Stimulated activated CD4-positive, alpha-beta T cell treated with anti-CD3 and anti-CD28 coated beads, Interleukin-15, amount 100 ng/mL, for 24 hours (primary cell): ENCODE measurements at places on chromosomes 5 and 9.
A peak's percentile ranks its signal among the peaks of the same experiment; 100 is the strongest.

- DNase-seq: no peak
These were observed 136.9 kb upstream of the ANKH start for GRCh38 chr5:15008476-15008875.

DNA sequence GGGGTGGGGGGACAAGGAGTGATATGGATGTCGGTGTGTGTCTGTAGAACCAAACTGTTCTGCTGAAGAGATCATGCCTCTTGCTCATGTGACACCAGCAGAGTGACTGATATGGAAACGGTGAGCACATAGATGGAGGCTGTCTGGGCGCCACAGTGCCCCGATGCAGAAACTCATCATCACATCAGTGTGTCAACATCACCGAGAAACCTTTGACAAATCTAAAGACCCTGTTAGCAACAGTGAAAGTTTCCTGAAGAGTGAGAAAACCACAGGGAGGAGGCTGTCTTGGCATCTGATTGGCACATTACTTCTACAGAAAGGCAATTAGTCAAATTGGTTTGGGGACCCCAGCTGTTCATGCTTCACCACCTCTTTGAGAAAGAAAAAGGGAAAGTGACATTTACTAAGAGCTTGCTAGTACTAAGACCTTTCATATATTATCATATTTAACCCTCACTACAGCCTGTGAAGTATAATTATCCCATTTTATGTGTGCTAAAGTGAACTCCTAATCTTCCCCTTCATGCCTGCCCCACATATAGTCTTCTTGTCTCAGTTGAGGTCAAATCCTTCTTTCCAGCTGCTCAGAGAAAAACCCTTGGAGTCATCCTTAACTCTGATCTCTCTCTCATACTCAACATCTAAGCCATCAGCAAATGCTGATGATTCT, 25.6 kb downstream of the CSF2 start:
- peak; percentile 85 for DNase-seq

GRCh38 chr9:21750021-21750735, 52.3 kb upstream of the MTAP start:
- DNase-seq: no peak

- DNase-seq: peak; percentile 68
These were observed at the start of gene UAP1L1 for GRCh38 chr9:137077010-137077747. UAP1L1 (plus strand) TSS chr9:137077517; CDS start chr9:137077533, 16 bp downstream.

DNA sequence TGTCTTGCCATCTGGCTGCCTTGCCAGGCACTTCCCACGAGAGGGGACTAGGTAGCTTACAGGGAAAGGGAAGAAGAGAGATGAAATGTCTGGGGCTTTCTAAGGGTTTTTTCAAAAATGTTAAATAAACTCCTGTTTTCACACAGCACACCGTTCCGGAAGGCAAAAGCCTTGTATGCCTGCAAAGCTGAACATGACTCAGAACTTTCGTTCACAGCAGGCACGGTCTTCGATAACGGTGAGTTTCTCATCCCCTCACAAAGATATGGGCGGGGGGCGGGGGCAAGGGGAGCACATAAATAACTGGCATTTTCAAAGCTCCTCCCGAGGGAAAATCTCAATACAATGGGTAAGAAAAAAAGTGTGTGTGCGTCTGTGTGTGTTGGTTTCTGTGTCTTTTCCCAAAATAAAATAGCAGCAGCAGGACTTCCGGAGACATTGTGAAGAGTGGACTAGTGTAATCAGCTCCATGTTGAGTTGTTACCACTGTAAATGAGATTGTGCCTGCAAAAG, 189.6 kb downstream of the NR3C1 start:
- peak; percentile 29 for DNase-seq

GRCh38 chr5:127970081-127970480, 113.5 kb upstream of the SLC12A2 start:
- no peak for DNase-seq

DNA sequence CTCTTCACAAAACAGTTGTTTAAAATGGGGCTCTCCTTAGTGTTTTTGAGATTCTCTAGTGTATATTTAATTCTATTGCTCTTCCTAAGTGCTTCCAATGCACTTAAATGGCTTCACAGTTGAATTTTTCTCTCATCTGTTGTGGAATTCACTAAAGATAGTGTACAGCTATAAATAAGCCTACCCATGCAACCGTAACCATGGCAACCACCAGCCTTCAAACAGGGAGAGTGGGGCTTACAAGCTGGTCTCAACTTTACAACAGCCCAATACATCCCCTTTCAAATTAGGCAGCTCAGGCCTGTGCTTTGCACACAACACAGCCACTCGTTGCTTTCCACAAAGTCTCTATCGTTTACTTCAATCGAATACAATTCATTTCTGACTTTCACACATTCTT, 144.0 kb upstream of the PLPPR1 start:
- no peak for DNase-seq

DNA sequence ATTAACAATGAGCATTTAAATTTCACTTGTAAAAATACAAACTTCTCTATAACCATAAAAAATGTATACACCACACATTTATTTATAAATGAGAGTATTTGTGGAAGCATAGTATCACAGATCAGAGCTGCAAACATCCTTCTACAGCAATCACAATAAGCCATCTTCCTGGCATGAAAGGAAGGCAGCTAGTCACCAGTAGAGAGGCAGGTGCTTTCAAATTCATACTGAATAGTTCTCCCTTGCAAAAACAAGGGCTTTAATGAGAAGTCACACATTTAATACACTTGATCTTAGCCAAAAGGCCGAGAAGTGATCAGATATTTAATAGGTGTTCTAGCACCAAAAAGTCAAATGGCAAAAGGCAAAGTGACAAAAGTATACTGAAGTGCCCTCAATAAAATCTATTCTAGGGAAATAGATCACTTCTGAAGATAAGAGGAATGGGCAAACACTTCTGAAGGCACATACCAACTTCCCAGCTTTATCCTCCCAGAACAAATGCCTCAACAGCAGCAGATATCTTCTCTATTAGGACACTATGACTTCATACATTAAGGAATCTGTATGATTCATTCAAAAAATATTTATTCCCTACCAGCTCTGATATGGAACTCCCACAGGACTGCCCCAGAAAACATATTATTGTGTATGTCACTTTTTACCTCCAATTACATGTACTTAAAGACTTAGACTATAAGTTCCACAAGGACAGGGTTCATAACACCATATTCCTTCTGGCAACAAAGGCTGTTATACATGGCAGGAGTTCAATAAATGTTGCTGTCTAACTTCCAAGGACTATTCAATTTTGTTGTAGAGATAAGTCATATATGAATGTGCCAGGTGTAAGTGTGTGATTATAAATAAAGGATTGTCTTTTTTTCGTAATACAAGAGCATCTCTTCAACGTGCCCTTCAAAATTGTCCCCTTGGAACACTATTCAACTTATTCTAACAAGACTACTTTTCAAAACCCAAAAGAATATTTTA, 31.7 kb downstream of the MAPKAP1 start:
- DNase-seq: no peak

DNA sequence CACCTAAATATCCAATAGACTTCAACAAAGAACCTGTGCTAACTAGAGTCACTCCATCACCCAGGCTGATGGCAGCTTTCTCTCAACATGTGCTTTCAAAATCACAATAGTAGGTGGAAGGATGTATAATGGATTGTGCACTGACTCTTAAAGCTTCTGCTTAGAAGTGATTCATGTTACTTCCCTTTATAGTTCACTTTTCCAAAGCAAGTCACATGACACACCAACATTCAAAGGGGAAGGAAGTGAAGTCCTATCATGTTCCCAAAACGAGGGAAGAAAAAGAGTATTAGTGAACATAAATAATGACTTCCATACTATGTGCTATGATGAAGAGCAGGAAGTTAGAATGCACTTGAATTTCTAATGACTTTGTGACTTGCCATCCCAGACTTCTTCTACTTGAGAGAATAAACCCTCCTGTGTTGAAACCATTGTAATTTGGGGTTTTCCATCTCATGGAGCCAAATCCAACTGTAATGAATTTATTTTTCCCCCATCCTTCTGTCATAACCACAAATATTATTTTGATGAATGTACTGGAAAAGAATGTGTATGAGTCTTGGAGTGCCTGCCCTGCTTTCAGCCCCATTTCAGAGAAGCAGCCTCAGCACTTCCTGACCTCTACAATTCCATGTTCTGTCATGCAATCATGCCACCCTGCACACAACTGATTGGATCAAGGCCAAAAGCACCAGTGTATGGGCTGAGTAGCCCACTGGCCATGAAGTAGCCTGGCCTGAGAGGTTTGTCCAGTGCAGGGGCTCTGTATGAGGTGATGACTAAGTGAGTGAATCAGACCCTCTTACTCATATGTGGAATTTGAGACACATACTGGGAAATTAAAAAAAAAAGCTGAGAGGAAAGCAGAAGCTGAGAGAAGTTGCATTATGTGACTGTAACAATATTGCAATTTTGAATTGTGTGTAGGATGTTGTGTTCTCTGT, 525.9 kb upstream of the CLINT1 start:
- DNase-seq: no peak

DNA sequence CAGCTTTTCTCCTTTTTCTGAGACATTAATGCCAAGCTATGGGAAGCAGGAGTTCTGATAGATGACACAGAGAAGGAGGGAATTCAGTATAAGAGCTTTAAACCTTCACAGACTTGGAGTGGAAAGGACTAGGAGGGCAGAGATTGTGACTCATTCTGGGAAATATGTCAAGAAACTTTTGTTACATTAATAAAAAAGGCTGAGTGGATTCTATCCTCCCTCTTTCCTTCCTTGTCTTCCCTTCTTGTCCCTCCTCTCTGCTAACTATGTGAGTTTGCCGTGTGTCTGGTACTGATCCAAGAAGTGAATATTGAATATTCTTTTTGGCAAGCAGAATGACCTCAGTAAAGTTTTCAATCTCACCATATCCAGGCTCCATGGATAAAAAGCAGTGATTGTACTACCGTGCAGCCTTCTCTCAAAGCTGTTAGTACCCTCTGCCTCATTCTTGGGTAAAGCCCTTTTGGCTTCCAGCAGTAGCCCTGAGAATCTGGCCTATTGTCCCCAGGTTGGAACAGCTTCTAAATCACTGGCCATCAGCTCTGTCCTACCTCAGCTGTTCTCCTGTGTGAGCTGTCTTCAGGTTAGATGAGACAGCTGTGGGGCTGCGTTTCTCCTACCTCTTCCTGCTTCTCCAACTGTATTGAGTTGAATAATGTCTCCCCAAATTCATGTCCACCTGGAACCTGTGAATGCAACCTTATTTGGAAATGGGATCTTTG, 73.9 kb downstream of the ATG10 start:
- no peak for DNase-seq

- no peak for DNase-seq
These were observed 537.8 kb upstream of the PTGER4 start for GRCh38 chr5:40141896-40142295.

GRCh38 chr5:141839015-141839513, 39.1 kb downstream of the PCDH1 start:
- no peak for DNase-seq

DNA sequence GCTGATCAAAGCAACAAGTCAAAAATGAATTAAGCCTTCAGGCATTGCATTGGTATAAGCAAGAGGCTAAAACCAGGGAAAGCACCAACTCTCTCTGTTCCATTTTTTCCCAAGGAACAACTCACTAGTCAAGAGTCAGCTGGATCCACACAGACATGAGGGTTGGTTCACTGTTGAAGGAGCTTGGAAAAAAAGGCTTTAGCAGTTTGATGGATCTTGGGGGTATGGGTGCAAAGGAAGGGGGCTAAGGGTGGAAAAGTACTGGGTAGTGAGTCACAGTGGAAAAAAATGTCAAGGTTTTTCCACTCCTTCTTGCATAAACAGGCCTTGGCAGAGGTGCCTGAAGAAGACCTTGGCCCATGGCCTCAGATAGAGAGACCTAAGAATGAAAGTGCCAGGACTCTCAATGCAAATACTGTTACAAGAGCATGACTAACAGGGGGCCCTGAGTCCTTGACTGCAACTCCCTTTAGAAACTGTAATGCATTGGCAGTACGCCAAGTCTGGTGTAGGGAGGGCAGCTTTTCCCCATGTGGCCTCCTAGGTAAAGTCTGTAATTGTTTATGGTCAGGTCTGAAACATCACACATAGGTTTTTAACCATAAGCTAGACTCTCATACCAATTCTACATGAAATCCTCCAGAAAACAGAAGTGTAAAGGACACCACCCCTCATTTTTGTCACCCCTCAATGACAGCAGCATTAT, 23.7 kb downstream of the ACTL7A start:
- peak; percentile 74 for DNase-seq

- no peak for DNase-seq
These were observed 16.2 kb upstream of the NDUFB6 start for GRCh38 chr9:32589083-32589723.

GRCh38 chr9:124859803-124860581, 1.8 kb downstream of the RPL35 start:
- DNase-seq: no peak

DNA sequence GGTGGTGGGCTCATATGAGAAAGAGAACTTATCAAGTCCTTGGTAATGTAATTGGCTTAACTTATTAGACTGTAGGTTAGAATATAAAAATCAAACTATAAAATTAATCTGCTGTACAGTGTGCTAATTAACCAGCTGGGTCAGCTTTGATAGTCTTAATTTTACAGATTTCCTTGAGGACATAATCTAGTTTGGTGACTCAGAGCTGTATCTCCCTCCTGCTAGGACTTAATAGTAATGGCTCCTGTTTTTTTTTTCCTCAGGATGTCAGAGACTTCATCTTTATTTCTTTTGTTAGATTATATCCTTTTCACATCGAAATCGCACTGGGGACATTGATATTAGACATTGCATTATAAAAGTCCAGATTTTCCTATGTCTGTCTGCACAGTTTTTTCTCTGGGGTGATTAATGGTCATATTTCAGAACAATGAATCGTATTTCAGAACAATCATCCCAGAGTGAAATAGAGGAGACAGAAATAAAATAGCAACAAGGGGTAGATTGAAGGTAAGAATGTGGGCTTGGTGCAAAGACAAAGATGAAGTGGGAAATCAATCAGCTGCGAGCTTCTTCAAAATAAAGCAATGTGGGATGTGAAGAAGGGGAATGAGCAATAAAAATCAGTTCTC, 346.4 kb upstream of the RIOK2 start:
- DNase-seq: no peak

- no peak for DNase-seq
These were observed 413.6 kb upstream of the ADAMTSL1 start for GRCh38 chr9:18060269-18060934.

GRCh38 chr9:123421801-123422455, 65.9 kb downstream of the CRB2 start:
- DNase-seq: no peak

DNA sequence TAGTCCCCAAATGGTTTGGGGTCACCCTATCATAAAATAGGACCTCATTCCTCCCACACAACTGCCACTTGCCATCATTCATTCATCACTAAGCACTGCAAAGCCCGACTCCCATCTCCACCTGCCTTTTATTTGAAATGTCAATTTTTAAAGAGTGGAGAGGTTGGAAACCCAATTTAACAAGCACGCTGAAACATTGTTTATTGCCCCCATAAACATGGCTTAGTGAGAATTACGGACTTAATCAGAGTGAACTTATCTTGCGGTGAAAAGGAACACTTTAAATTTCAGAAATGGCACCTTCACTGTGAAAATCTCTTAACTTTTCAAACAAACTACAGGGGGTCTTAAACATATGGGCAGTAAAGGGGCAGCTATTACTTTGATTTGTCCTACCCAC, 241.1 kb downstream of the CRB2 start:
- DNase-seq: no peak

GRCh38 chr5:135242866-135243555, 156.0 kb downstream of the MACROH2A1 start:
- DNase-seq: no peak

- no peak for DNase-seq
These were observed 16.1 kb upstream of the FAM174A start for GRCh38 chr5:100519075-100519474.
